ENCODE measurements at places on chromosomes 2 and 18.

DNA sequence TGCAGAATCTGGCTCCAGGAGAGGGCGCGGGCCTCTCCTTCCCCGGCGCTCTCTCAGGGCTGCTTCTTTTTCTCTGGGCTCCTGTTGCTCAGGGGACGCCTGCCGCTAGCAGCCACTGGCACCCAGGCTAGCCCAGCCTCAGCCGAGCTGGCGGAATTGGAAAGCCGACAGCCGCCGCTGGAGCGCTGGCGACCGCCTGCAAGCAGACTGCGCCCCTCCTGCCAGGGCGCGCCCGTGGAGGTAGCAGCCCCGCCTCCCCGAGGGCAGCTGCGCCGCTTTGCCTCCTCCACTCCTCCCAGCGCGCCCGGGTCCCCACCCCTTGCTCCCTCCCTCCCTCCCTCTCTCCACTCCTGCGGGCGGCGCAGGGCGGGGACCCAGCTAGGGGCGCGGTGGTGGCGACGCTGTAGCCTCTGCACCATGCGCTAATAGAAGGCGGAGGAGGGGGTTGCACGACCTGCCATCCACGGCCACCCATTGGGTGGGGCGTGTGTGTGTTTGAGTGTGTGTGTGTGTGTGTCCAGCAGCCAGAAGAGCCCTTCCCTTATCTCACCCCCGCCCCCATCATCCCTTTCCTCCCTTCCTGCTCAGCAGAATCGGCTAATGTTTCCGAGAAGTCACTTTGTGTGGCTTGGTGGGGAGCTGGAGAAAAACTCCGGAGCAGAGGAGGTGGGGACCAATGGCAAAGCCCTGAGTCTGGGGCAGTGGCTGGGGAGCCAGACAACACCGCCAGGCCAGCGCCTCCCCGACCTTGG, at the start of gene SCN9A:
Gene SCN9A (minus strand): TSS at position 209 of the 752 bp plus-strand sequence. CDS start 64,188 bp downstream, outside the sequence.
- DNase-seq: peak; percentile 13

DNA sequence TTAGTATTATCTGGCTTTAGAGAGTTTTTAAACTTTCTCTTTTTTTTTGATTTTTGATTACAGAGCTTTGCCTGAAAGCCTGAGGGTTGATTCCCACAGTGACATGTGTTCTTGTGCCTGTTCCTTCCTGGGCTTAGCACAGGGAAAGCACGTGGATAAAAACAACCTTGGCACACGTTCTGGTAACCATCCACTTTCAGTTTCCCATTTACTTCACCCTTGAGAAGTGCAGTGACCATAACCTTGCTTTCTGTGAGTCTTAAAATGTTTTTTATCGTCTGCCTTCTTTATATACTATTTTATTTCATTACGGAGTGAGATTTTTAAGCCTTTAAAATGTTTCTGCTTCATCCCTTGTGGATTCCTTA, 11.5 kb downstream of the CD226 start:
- no peak for DNase-seq

DNA sequence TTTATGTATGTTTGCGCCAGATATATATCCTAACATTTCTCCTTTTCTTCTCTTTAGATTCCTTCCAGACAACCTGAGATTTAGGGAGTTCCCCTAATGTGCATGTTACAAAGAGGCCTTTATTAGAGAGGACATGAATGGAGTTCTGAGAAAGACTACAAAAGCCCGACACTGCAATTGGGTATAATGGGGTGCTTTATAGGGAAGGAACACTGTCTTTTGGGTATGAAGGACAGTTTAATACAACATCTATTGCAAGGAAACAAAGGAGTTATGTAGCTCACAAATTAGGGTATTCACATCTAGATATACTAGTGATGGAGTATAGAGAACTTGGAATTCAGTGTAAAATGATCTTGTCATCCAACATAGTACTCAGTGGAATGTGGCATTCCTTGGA, 383.8 kb downstream of the FIGN start:
- DNase-seq: no peak

- DNase-seq: no peak
Observed at GRCh38 chr2:43399515-43400264, 173.3 kb upstream of the ZFP36L2 start.

GRCh38 chr18:13290856-13291271, 72.3 kb downstream of the LDLRAD4 start:
- DNase-seq: no peak

DNA sequence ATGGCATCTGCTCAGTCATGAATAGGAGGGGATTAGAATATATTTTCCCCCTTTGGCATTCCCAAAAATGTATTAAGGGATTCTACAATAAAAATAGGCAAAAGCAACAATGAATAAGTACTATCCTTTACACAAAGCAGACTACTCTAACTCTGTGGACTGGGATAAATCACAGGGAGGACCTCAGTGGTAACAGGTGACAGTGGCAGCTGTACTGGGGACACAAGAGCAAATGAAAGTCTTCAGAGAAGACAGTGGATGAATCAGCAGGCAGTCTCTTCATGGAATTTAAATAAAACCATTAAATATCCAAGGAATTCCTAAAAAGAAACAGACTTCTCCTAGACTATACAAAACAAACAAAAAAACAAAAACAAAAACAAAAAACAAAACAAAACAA, 4.8 kb downstream of the CDH7 start:
- DNase-seq: no peak

DNA sequence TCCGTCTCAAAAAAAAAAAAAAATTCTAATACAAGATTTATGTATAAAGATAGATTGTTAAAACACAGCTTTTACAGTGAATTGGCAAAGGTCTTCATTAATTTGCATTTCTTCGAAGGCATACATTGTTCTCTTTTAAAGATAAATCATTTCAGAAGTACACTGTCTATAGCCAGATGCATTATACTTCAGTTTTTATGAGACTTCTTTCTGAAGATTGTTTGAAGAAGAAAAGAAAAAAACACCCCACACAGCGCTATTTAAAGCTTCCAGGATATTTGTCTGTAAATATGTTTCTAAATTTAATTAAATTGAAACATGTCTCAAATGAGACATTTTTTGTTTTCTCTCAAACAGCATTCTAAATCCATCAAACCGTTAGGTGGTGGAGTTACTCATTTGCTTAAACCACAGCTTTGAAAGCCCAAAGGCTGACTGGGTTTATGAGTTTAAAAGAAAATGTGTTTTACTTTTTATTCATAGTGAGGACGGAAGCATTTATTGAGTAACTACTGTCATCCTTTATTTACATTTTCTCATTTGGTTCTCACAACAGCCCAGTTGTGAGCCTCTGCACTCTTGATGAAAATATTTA, 42.4 kb upstream of the C1GALT1C1L start:
- no peak for DNase-seq

DNA sequence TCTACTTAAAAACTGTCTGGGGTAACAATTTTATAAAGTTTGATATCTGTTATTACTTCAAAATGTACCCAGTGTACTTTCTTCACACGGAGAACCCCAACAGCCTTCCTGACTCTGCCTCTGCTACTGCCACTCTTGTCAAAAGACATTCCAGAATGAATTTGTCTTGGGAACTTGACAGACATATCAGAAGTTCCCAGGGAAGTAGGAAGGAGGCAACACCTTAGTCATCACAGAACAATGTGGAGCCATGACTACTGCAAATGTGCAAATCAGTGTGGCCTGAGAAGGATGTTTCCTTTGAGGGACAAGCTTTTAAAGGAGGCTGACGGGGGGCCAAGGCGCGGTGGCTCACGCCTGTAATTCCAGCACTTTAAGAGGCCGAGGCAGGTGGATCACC, 133.8 kb upstream of the RNF152 start:
- no peak for DNase-seq

DNA sequence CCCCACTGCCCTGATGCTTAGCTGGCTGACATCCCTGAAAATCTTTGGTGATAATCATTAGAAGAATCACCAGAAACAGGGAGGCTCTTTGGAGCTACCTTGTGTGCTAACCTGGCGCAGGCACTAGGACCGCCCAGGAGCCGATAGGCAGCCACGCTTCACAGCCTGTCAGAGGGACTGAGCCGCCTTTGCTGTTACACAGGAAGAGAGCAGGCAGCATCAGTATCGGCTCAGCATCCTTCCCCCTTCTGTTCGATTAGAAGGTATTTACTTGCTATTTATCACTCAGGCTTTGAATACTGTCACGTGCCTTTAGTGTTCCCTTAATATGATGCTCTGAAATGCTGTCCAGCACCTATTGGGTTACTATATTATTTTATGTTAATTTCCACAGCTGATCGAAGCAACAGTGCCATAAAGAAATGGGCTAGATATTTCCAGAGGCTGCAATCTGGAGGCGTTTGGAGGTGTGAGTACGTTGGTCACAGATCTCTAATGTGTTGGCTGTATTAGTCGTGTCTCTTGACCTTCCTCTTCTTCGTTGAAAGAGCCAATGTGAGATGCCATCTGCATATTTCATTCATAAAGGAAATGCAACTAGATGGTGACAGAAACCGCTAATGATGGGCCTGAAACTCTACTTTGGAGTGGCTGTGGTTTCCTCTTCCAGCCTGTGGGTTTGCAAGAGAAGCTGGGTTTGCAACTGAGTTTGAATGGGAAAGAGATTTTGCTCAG, 110.4 kb upstream of the RAB27B start:
- peak; percentile 3 for DNase-seq
